Adipose tissue (tissue), 3 donors: ENCODE measurements at places on chromosomes 12 and 14. TPM values are rescaled to one million over a fixed set of nuclear protein-coding genes. Genes with fewer than 3 reads are reported as not detected.

The SERPINA3 gene
- polyA plus RNA-seq = 78.2 TPM

The MON2 gene
- polyA plus RNA-seq = 8.1 TPM

The NUDT14 gene
- polyA plus RNA-seq = 23.7 TPM

The MSI1 gene
- polyA plus RNA-seq = not detected

The MRPL42 gene
- polyA plus RNA-seq = 21.9 TPM

The POTEM gene
- not detected for polyA plus RNA-seq

The SCN8A gene
- polyA plus RNA-seq = 0.12 TPM

The FBXW8 gene
- 4.8 TPM for polyA plus RNA-seq

The CMA1 gene
- 0.90 TPM for polyA plus RNA-seq

The SPX gene
- polyA plus RNA-seq = 9.0 TPM

The ABHD12B gene
- polyA plus RNA-seq = not detected
